ENCODE measurements at places on chromosomes 13 and 19.

DNA sequence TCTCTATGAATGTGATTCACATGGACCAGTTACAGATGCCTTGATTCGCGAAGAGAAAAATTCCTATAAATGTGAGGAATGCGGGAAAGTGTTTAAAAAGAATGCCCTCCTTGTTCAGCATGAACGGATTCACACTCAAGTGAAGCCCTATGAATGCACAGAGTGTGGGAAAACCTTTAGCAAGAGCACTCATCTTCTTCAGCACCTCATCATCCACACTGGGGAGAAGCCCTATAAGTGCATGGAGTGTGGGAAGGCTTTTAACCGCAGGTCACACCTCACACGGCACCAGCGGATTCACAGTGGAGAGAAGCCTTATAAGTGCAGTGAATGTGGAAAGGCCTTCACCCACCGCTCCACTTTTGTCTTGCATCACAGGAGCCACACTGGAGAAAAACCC lies 7.7 kb downstream of the ZNF543 start:
- no peak for DNase-seq

- DNase-seq = peak; percentile 85
Measured at GRCh38 chr13:41577436-41577835, 120.1 kb downstream of the RGCC start.

GRCh38 chr19:53549340-53549739 lies 11.4 kb downstream of the ZNF331 start:
- no peak for DNase-seq

DNA sequence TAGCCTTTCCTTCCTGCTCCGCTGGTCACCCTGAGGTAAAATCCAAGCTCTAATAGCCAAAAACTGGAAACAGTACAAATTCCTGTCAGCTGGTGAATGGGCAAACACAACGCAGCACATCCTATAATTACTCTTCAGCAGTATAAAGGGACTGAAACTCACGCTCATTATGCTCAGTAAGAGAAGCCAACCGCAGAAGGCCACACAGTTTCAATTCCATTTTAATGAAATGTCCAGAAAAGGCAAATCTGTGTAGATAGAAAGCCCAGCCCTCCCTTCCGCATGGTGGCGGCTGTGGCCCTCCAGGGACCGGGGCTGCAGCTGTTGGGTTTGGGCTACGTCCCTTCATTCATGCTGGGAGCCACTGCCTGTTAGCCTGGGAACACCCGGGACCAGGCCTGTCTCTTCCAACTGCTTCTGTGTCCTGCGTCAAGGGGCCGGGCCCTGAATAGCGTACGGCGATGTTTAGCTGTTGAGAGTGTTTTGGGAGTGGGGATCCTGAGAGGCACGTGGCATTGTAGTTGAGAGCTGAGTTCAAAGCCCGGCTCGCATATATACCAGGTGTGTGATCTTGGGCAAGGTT lies 23.5 kb downstream of the NKPD1 start:
- DNase-seq = no peak

- no peak for DNase-seq
Measured at GRCh38 chr13:91017669-91018053, 329.8 kb upstream of the MIR17HG start.

- no peak for DNase-seq
Measured at GRCh38 chr19:10660346-10660745, 6.2 kb downstream of the ILF3 start.

DNA sequence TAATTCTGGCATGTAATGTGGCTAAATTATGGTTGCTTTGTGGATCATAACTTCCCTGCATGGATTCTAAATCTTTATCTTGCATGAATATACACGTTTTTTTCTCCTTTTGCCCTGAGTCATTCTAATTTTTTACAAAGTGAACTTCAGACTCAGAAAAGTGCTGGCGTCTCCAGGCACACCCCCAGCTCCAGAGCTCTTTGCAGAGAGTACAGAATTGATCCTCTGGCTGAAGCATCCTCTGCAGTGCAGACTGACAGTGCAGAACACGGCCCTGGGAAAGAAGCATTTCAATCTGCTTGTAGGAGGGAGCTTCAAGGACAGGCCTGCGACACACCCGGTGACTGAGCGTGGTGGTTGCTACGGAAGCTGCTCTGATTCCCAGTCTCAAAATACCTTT lies 228.1 kb downstream of the FGF9 start:
- no peak for DNase-seq

DNA sequence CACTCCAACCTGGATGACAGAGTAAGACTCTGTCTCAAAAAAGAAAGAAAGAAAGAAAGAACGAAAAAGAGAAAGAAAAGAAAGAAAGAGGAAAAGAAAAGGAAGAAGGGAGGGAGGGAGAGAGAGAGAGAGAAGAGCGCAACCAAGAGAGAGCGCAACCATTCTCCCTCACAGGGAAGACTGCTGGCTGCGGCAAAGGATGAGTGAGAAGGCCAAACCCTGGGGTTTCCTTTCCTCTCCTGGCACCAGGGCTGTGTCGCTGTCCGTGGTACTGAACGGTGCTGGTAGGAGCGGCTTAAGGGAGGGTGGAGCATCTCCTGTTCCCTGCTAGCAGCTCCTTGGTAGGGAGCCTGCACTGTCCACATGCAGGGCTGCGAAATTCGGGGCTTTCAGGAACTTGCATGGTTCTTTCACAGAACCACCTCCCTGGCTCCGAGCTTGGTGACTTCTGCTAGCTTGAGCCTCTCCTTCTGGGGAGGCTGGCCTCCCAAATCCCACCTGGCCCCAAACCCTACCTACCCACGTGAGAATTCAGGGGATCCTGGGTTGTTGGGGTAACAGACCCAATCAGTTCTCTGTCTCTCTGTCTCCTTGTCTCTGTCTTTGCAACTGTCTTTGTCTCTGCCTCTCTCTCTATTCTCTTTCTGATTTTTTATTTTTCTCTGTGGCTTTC lies 51.1 kb upstream of the ZNRF4 start:
- no peak for DNase-seq

GRCh38 chr19:44847144-44848035 lies 1.3 kb downstream of the NECTIN2 start:
- DNase-seq = peak; percentile 87

DNA sequence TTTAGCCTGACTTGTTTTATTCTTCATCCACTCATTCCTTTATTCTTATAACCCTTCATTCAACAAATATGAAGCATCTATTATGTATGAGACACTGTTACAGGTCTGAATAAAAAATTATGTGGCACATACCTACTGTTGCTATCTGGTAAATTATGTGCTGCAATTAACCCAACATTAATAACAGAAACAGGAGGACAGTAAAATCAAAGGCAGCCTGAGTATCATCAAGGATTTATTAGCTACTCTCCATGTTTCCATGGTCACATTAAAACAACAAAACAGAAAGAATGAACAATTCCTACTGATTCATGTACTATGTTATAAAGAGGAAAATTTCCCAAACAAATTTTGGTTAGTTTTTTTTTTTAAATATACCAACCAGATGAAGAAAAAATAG lies 43.9 kb downstream of the RAP2A start:
- DNase-seq = no peak

DNA sequence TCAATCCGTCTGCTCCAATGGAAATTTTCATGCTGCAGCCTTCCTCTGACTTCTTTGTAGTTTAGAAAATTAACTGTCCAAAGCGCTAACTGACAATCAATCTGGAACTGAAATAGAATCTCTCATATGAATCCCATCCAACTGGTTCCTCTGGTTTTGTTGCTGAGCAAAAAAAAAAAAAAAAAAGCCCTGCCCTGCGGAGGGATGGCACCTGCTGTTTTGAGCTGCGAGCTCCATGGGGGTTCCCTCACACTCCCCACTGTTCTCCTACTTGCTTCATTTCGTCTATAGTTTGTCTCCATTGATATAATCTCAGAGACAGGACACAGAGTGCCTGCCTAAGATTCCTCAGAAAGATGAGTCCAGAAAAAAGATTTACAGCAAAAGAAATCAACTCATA lies 33.4 kb downstream of the FAAP24 start:
- DNase-seq = no peak

- DNase-seq = peak; percentile 94
Measured at GRCh38 chr19:3343619-3344502, 22.5 kb upstream of the NFIC start.

DNA sequence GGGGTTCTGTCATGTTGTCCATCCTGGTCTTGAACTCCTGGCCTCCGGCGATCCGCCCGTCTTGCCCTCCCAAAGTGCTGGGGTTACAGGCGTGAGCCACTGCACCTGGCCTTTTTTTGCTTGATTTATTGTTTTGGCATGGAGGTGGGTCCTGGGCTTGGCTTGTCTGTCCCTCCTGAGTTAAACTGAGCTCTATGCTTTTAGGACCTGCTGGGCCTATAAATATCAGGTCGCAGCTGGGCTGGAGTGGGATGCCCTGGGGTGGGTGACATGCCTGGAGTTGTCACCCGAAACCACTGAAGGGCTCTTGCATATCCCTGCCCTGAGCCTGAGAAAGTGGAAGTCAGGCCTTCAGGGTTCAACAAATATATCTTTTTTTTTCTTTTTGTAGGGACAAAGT lies 5.5 kb downstream of the ARRDC5 start:
- DNase-seq = no peak

DNA sequence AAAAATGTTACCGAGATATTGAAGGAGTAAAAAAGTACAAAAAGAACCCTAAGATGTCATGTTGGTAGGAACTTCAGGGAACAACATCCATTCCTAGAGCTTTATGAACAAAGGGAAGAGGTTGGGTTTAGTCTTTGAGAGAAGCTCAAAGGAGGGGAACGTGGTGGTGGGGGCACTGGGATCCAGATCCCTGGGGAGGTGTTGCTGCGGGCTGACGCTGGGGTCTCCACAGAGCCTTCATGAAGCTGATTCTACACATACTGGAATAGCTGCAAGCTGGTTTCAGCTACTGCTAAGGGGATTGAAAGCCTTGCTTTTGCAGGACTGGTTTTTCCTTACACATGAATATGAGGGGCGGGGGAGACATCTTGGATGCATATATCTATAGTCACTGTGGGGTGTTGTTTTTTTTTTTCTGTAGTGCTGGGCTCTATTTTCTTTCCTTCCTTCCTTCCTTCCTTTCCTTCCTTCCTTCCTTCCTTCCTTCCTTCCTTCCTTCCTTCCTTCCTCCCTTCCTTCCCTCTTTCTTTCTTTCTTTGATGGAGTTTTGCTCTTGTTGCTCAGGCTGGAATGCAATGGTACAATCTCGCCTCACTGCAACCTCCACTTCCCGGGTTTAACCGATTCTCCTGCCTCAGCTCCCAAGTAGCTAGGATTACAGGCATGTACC lies 6.5 kb upstream of the MZF1 start:
- DNase-seq = no peak

GRCh38 chr19:44875666-44876451 lies 15.2 kb upstream of the TOMM40 start:
- DNase-seq = no peak

DNA sequence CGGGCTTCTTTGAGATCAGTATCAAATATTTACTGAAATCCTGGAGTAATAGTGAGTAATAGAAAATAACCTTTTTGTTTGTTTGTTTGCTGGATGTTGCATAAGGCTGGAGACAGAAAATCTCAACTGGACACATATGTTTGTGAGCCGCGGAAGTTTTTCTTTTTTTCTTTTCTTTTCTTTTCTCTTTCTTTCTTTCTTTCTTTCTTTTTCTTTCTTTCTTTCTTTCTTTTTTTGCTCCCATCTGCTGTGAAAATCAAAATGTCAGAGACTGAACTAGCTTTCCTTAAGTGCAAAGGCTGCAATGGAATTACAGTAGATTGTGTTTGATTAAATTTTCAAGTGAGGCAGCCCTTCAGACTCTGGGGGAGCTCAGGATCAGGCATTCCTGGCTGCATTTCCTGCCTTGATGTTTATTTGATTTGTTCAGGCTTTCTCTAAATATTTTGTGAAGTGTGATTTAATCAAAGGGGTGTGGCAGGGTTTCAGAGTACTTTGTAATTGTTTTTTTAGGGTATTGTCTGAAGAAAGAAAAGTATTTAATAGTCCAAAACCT lies 319 bp downstream of the FRY start:
- no peak for DNase-seq

GRCh38 chr13:111474136-111475002 lies 153.9 kb downstream of the TEX29 start:
- DNase-seq = no peak

GRCh38 chr13:95754069-95754468 lies 77.1 kb downstream of the DNAJC3 start:
- DNase-seq = no peak

- DNase-seq = no peak
Measured at GRCh38 chr19:34310494-34310981, 54.5 kb upstream of the GPI start.

- no peak for DNase-seq
Measured at GRCh38 chr19:46225558-46226004, 4.0 kb upstream of the IGFL1 start.

DNA sequence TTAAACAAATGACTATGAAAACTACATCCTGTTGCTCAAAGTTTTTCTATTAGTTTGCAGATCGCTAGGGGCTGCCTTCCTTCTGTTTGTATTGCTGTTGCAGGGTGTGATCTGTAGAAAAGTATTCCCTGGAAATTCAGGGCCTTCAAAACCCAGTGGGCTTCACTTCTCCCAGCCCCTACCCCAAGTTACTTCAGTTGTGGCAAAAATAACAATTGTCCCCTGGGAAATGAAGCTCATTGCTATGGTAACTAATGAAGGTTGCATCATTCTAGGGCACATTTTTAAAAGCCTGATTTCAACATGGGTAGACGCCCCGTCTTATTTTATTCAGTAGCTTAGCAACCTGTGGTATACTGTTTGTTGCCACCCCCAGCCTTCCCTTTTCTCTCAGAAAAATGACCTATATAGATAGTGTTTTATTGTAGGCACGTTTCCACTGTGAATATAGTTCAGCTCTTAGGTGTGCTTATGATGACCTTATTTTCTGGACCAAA lies 60.9 kb downstream of the WDFY2 start:
- DNase-seq = no peak

DNA sequence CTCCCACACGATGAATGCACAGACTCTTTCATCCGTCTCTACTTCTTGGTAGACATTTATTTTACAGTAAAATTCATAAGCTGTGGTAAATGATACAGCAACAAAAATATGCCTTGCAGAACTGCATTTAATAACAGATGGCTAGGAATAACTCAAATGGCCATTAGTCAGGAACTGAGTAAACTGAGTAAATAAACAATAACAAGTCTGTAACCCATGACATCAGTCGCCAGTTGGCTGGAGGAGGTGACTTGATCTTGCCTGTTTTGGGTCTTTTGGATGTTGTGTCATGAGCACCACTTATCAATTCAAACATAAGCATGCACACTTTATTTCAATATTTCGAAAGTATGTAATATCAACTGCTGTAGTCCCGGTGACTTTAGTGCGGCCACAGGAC lies 632.6 kb upstream of the ARGLU1 start:
- DNase-seq = no peak

DNA sequence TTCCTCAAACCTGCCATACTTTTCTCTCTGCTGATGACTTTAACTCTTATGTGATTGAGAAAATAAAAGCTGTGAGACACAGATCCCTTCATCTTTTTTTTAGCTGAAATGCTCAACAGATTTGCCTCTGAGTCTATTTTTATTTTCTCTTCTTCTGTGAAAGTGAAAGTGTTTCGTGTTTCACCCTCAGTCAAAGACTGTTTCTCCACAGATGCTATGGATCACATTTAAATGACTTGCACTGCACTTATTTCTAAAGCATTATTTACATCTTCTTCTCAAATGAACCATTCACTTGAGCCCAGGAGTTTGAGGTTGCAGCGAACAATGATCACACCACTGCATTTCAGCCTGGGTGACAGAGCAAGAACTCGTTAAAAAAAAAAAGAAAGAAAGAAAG lies 890.1 kb upstream of the PCDH20 start:
- DNase-seq = no peak

Measured in suprapubic skin (tissue), 4 donors.